ENCODE measurements at places on chromosomes 7 and 10.

GRCh38 chr10:128739930-128740329 is 613.7 kb upstream of the MKI67 start:
- no peak for DNase-seq

- DNase-seq = no peak
Measured at GRCh38 chr10:62851442-62851841, 35.3 kb upstream of the EGR2 start.

- no peak for DNase-seq
Measured at GRCh38 chr10:128084364-128084763, 41.9 kb downstream of the MKI67 start.

DNA sequence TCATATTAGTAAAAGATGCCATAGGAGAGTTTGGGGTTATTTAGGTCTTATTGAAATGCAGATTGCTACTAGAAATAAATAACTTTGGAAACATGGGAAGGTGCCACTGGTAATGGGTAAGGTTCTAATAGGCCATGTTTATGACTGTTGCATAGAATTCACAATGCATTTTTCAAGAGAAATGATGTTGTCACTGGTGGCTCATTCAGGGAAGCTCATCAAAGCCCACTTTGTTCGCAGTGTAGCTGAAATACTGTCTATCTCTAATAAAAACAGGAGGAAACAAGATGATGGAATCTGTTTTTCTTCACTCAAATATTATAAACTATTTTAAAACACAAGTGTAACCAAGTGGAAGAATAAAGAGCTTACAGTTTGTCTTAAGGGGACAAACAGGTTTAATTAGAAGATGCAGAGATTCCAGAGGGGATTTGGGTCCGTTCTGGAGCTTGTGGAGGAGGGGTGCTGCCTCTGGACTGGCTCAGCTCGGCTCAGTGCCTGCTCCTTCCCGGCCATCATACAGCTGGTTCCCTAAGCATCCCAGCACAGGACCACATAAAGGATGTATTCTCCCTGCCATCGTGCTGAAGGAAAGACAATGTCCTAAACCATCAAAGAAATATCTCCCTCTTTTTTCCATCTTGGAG is 20.4 kb downstream of the OPALIN start:
- DNase-seq = no peak

DNA sequence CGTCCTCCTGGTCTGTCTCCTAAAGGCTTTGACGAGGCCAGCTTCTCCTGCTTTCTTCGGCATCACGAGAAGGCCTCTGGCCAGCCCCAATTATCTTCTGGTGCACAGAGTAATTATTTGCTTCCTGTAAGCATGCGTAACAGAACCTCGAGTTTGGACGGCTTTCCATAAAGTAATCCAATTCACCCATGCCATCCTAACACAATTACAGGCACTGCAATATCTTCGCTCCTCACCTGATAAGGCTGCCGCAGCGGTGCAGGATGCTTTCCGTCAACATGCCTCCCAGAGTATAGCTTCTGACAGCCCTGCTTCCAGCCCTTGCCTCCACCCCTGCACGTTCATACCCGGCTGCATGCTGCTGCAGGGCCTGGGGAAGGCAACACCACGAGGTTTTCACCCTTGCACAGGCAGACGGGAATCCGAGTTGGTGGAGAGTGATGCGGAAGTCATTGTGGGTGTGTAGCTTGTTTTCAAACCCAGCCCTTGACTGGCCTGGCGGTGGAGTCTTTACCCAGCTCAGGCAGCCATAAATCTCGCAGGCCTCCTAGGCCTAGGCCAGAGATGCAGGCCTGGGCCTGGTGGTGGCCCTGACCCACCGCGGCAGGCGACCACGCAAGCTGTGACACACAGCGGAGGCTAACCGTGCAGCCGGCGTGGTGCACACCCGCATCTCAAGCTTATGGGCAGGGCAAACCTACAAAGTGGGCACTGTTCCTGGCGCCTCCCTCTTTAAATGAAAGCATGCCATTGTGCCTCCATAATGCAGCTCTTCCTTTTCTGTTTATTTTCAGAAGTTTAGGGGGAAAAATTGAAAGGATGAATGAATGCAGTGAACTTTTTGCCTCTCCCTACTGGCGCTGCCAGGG is 12.7 kb downstream of the EBF3 start:
- no peak for DNase-seq

- DNase-seq = no peak
Measured at GRCh38 chr10:102451105-102451969, at the start of gene C10orf95. Gene C10orf95 (minus strand): TSS chr10:102451543. CDS start chr10:102451093, 450 bp downstream.

DNA sequence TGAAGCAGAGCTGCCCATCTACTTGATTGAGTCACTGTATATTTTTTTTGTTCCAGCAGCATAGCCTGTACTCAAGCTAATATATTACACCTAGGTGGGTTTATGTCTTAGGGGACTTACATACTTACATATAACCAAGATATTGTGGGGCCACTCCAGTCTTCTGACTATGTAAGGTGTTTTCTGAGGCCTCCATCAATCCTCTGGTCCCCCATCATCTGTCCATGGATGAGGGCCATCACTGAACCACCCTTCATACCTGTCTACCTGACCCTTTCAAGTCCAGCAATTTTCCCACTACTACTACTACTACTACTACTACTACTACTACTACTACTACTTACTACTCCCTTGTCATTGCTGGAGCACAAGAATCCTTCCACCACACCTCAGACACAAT is 3.2 kb upstream of the FAM241B start:
- DNase-seq = no peak

DNA sequence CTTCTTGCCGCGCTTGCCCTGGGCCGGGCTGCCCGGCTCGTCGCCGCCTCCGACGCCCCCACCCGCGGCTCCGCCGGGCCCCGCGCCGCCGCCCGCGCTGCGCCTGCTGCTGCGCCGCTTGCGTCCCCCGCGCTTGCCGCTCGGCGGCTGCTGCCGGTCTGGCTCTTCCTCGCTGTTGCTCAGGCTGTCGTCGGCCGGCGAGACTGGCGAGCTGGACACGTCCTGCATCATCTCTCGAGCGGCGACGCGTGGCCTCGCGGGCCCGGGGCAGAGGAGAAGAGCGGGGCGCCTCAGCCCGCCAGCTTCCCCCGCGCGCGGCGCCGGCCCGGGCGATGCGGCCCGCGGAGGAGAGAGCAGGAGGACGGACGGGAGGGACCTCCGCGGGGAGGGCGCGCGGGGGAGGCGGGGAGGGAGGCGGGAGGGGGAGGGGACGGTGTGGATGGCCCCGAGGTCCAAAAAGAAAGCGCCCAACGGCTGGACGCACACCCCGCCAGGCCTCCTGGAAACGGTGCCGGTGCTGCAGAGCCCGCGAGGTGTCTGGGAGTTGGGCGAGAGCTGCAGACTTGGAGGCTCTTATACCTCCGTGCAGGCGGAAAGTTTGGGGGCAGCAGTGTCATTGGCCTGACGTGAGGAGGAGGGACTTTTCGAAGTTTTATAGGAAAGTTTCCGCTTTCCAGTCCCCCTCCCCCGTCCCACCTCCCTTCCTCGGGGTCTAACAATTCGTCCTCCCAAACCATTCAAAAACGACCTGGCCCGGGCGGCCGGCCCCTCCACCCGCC is at the start of gene TWIST1:
TWIST1 (minus strand) TSS at position 546 of the 779 bp plus-strand sequence; CDS start at position 231, 315 bp downstream.
- DNase-seq = no peak

DNA sequence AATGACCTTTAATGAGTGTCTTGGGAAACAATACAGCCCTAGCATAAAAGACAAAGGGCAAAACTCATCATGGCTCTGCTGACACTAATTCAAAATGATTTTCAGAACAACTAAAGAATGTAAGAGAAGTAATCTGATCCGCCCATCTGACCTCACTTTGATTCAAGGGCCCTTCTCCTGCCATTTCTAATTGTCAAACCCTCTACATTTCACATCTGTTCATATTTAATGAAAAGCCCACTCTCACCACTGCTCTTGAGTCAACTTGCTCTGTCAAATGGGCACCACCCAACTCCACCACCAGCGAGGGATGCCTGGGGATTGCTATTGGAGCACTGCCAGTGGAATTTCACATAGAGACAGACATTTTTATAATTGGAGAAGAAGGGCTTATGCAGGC is 639.2 kb downstream of the KCNMA1 start:
- no peak for DNase-seq

- DNase-seq = no peak
Measured at GRCh38 chr10:131435232-131435631, 123.7 kb upstream of the TCERG1L start.

GRCh38 chr10:91556691-91557566 is 75.9 kb downstream of the PPP1R3C start:
- no peak for DNase-seq

DNA sequence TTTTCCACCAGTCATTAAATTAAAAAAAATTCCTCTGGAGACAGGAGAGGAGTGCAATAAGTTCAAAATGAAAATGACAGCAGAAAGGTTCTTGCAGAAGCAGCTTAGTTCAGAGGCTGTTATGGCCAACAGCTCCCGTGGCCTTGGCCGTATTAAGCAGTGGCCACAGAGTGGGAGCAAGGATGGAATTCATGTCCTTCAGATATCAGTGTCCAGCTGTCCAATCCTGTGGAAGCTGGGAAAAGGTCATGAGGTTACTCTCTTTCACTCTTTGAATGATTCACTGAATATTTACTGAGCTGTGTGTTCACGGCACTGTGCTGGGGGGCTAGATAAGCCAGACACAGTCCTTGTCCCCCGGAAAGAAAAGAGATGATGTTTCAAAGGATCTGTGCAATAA is 231.8 kb downstream of the BMPER start:
- no peak for DNase-seq

- DNase-seq = no peak
Measured at GRCh38 chr10:30056281-30056680, 3.1 kb downstream of the JCAD start.

GRCh38 chr10:45625879-45626278 is 46.7 kb downstream of the ZFAND4 start:
- DNase-seq = no peak

GRCh38 chr10:118569882-118570252 is 25.6 kb downstream of the PRLHR start:
- no peak for DNase-seq

DNA sequence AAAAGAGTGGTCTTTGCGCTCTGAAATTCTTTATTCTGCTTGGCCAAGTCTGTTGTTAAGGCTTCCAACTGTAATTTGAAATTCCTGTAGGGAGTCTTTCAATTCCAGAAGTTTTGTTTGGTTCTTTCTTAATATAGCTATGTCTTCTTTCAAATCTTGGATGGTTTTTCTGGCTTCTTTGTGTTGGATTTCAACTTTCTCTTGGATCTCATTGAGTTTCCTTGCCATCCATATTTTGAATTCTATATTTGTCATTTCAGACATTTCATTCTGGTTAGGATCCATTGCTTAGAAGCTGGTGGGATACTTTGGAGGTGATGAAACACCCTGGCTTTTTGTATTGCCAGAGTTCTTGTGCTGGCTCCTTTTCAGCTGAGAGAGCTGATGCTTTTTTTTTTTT is 55.5 kb downstream of the ZNF783 start:
- DNase-seq = no peak

GRCh38 chr10:116831790-116832189 is 17.5 kb upstream of the ENO4 start:
- no peak for DNase-seq

DNA sequence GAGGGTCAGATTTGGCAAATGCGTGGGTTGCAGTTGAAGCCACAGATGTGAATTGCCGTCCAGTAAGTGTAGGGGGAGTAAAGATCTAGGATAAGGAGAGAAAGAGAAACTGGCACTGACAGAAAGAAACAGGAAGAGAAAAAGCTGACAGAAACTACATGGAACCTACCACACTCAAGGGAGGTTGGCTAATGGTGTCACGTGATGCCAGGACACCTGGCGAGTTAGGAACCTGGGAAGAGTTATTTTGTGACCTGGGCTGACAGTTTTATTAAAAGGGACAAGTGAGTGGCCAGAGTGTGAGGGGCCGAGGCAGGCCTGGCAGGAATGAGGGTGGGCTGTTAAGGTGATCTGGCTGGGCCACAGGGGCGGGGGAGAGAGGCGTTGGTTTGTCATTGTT is 188.7 kb downstream of the ADARB2 start:
- DNase-seq = no peak

GRCh38 chr10:89153971-89154370 is 53.1 kb downstream of the CH25H start:
- no peak for DNase-seq

DNA sequence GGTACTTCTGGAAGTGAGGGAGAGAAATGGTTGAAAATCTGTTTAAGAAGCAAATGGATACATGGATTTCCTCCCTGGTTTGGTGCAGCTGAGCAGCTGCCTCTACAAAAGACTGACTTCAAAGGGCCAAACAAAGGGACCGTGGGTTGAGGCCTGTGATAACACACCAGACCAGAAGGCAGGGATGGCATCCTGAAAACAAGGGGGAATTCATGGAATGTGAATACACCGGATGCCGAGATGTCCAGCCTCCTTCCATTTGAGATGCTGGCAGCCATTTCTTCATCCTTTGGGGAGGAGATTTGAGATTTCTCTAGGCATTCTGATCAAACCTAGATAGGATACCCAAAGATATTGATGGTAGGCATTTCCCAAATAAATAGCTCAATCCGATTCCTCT is 36.9 kb downstream of the TAF3 start:
- DNase-seq = no peak

DNA sequence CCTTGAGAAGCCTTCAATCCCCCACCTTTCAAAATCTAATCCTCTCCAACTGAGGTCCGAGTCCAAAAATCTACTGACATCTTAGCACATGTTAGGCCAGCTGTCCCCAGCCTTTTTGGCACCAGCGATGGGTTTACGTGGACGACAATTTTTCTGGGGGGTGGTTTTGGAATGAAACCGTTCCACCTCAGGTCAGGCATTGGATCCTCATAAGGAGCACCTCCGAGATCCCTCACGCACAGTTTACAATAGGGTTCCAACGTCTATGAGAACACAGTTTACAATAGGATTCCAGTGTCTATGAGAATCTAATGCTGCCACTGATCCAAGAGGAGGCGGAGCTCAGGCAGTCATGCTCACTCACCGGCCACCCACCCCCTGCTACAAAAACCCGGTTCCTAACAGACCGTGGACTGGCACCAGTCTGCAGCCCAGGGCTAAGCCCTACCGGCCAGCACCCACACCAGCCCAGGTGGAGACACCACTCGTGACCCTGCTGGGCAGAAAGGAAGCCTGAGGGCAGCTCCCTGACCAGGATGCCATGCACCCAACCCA is 107.6 kb downstream of the DIP2C start:
- DNase-seq = no peak

- no peak for DNase-seq
Measured at GRCh38 chr7:5237286-5237685, 45.5 kb upstream of the SLC29A4 start.

Data from activated T-cell treated with anti-CD3 and anti-CD28 coated beads for 1 hour (primary cell).